ENCODE measurements at places on chromosomes 6 and 20.

GRCh38 chr20:924639-925038 is 8.5 kb upstream of the ANGPT4 start:
- DNase-seq, result no peak

- no peak for DNase-seq
These were observed 104.1 kb downstream of the ZNF217 start for GRCh38 chr20:53489528-53489927.

DNA sequence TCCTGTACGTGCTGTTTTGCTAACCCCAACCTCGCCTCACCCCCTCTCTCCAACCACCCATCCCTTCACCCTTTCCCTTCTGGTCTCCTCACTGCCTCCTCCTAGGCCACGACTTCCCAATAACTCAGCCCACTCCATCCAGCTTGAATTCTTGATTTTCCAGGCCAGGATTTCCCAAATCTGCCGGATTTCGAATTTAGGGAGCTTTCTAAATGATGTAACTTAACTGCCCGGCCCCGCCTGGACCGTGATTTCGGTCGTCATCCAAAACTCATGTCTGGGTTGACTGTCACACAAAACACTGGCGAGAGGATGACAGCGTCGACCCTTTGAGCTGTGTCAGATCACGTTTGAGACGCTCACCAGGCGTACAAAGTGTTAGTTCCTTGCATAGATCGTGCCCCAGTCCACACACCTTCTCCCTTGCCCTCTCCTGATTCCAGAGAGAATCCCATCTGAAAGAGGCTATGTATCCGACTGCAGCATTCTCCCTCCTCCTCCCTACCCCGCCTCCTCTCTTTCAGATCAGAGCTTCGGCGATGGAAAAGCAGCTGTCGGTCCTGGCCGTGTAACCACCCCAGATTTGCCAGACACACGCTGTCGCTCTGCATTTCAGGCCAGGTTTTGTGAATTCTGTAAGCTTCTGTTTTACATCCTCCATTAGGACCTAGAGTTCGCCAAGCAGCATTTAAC is 168.2 kb downstream of the GPX5 start:
- no peak for DNase-seq

DNA sequence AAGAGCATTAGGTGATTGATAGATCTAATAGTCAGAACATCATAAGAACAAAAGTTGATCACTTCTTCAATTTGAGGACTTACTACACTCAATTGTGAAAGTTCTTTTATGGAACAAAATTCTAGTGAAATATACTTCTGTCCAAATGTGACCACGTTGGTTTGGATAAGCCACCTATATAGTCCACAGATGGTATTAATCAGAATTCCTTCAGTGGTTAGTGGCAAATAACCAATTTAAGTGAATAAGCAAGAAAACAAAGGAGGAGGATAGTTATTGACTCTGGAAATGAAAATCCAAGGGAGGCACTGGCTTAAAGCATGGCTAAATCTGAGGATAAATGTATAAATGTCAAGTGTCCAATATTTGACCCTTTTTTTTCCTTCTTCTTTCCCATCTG is 268.5 kb upstream of the MARCKS start:
- DNase-seq, result no peak

- DNase-seq, result peak; percentile 39
These were observed 576 bp downstream of the MAPK13 start for GRCh38 chr6:36130667-36131510.

DNA sequence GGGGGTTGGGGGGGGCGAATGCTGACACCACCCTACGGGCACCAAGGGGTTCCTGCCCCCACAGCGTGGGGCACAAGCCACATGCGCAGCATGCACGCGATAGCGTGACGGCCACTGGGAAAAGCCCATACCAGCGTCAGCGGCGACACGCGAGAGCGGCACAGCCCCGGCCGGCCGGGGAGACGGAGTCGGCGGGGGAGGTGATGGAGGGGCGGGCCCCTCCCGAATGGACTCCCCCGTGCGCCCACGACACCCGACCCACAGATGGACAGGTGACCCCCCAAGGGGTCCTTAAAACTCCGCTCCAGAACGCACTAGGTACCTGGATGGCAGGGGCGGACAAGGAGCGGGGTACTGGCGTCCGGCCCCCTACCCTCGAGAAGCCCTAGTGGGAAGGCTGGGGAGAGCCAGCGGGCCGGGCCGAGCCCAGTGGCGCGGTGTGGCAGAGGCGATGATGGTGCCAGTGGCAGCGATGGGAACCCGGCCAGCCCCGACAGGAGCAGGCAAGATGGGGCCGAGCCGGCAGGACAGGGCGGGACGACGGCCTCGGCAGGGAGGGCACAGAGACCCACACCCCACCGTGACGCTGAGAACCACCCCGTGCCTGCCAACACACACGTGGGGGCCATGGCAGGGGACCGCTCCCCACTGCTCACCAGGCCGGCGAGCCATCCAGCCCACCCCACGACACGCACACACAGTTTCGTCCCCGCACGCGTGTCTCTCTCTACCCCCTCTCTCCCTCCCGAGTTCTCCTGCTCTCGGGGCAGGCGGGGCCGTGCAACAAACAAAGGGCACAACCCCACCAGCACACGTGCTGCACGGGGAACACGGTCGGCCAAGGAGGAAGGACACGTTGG is 1959.8 kb upstream of the DEFB115 start:
- no peak for DNase-seq

DNA sequence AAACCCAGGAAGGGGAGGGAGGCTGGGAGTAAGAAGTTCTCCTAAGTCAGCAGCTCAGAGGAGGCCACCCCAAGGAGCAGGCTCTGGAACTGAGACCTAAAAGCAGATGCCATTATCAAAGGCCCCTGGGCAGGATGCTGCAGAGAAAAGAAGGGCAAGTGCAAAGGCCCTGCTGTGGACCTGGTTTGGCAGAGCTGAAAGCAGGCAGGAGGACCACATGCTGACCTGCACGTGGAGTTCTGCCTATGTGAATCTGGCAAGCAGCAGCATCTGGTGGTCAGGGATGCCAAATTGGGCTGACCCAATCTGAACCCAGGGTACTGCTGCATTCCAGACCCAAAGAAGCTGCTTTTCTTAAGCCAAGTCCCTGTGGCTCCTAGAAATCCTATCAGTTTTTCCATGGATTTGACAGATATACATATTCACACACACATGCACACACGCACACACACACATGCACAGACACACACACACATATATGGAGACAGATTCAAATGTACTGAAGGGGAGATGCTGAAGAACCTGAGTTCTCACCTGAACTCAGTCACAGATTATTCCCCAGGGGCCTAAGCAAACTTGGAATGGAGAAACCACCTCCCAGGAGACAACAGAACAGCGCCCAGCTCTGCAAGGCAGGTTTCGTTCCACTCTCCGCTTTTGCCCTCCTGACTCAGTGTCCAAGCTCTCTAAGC is 119.9 kb downstream of the FOXA2 start:
- no peak for DNase-seq

- no peak for DNase-seq
These were observed 107.0 kb upstream of the OGFRL1 start for GRCh38 chr6:71181565-71181964.

GRCh38 chr6:25279748-25280343 is 672 bp downstream of the CARMIL1 start:
- no peak for DNase-seq

GRCh38 chr20:34024723-34025351 is 31.1 kb downstream of the RALY start:
- DNase-seq, result no peak

- DNase-seq, result no peak
These were observed 136.9 kb downstream of the TRMT11 start for GRCh38 chr6:126123226-126123625.

- no peak for DNase-seq
These were observed 111.2 kb upstream of the CNKSR3 start for GRCh38 chr6:154621686-154622085.

GRCh38 chr6:15493437-15494168 is 169.2 kb downstream of the DTNBP1 start:
- DNase-seq, result no peak

- DNase-seq, result no peak
These were observed 90.6 kb downstream of the MRPL14 start for GRCh38 chr6:44036699-44037101.

DNA sequence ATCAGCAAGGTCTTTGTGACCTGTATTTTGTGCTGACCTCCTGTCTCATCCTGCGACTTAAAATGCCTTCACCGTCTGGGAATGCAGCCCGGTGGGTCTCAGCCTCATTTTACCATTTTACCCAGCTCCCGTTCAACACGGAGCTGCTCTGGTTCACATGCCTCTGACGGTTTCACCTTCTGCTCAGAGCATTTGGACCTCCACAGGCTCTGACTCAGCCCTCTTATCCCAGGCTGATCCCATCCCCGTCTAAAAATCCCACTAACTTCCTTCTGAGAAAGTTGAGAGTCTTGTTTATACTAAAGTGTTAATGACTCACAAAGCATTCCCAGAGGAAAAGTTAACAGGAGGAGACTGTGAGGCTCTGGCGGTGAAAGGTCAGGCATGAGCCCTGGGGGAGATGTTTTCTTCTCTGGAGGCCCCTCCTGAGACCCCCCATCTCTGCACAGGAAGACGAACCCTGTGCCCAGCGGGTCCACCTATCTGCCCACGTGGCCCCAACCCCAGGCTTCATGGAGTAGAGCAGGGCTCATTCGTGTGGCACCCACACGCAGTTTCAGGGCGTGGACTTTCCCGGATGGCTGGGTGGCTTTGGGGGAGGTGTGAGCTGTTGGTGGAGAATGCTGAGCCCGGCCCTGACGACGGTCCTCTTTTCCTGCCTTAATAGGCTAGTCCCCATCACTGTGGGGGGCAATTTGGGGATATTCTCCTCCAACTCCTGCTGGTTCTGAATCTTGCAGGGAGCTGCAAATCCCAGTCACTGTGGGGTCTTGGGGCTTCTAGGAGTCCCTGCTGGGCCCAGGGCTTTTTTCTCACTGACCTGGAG is 3.3 kb upstream of the BIRC7 start:
- DNase-seq, result no peak

DNA sequence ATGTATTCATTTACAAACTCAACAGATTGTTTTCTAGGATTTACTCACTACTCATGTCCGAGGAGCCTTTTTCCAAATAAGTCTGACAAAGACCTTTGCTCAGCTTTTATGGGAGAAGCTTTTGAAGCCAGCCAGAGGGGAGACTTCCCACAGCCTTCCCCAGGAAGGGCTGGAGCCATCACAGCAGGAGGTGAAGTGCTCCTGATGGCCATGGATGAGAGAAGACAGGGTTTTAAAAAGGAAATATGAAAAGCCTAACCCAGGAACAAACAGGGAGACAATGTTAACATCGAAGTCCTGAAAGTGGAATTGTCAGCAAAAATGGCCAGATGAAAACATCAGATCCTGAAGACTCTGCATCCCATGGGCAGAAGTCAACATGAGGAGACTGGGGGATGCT is 11.6 kb upstream of the TAGAP start:
- DNase-seq, result no peak

DNA sequence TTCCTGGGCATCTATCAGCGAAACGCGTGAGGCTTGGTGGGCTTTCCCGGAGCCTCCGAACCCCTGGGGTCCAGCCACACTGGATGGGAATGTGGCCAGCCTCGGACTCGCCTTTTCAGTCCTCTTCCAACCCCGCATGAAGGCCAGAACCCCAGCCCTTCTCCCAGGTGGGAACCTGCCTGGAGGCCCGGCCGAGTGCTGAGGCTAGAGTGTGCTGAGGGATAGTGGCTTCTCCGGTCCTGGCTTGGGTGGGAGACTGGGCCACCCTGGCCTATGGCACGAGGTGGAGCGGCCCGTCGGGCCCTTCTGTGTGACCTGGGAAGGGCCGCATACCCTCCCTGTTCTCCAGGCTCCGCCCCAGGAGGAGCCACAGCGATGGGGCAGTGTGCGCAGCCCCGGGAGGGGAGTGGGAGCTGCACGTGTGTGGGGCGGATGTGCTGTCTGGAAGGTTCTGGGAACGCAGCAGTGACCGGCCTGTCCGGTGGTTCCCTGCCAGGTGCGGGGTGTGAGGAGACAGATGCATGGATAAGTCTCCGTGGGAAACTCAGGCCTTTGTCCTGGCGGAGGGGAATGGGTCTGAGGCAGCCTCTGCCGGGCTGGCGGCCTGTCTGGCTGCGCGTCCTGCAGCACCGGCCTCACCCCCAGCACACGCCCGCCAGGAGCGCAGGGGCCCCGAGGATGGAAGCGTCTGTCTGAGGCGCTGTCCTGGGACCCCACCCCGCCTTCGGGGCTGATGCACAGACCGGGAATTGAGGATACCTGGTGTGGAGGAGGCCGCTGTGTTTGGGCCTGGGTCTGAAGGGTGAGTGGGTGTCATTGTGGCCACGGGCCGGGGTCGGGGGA is 1.1 kb upstream of the BHLHE23 start:
- DNase-seq, result no peak

DNA sequence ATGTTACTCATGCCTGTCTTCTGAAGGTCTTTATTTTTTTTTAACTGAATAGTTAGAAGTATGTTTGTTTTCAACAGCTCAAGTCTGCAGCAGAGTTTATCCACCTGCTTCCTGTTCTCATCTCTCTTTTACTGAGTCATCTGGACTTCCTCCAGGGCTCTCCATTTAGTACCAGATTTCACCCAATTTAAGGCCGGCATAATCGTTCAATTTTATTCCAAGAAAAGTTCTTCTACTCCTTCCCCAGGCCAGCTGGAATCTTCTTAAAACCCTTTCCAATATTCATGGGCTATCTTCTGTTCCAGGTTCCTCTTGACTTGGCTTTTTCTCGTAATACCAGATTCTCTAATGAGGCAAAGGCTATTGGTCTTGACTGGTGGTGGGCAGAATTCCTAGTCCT is 79.0 kb upstream of the LAMA2 start:
- no peak for DNase-seq

DNA sequence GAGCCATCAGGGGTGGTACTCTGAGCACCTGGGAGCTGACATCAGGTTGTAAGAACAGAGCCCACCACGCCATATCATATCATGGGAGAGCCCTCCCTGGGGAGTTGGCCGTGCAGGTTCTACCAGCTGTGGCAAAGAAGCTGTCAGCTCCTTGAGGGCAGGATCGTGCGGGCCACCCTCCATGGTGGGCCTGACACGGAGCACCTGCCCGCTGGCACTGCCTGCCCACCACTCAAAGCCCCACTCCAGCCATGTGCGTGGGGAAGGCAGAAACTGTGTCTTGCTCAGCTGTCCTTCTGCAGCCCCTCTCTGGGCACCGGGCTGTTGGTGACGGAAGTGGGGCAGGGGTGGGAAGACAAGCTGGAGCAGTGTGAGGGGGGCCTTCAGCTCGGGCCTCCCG is 14.3 kb downstream of the PRPH2 start:
- no peak for DNase-seq

DNA sequence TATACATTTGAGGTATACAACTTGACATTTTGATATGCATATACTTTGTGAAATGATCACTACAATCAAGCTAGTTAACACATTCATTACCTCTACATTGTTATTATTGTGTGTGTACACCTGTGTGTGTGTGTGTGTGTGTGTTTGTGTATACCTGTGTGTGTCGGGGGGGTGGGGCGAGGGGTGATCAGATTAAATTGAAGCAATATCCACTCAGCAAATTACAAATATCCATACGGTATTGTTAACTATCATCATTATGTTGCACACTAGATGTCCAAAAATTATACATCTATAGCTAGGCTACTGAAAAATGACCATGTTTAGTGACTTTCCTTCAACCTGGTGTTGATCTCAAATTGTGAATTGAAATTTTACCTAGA is 1.8 kb downstream of the RHAG start:
- DNase-seq, result no peak

- no peak for DNase-seq
These were observed 95.2 kb upstream of the INSM1 start for GRCh38 chr20:20272686-20273085.

- DNase-seq, result peak; percentile 83
These were observed at the start of gene RAET1G for GRCh38 chr6:149922642-149923326. Gene RAET1G, minus strand, starts transcription at chr6:149923121. Its CDS starts 111 bp downstream, at chr6:149923010.

All from T-helper 1 cell (primary cell).